COLO829 (cell line): ENCODE measurements at places on chromosomes 5 and 9.

- no peak for DNase-seq
Measured at GRCh38 chr5:128796506-128796905, 168.8 kb upstream of the SLC27A6 start.

- DNase-seq: no peak
Measured at GRCh38 chr9:76756268-76756640, 8.0 kb upstream of the PCA3 start.

DNA sequence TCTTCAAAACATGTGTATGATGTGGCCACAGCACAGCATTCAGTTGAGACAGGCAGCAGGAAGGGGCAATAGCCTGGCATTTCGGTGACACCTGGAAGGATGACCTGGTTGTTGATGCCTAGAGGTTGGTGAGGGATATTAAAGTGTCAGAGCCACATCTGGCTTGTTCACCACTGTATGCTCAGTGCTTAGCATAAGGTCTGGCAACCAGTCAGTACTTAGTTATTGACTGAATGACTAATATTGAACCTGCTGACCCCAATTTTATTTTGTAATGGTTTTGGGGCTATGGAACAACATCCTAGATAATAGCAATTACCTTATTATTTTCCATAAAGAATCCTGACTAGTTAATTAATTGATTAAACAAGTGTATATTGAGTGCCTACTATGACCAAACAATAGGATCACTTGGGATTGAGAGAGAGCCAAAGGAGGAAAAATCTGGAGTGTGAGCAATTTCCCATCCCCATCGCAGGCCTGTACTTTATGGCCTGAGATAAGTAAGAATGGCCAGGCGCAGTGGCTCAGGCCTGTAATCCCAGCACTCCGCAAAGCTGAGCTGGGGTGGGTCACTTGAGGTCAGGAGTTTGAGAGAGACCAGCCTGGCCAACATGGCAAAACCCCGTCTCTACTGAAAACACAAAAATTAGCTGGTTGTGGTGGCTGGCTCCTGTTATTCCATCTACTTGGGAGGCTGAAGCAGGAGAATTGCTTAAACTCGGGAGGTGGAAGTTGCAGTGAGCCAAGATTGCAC, 85.4 kb upstream of the PLPP1 start:
- no peak for DNase-seq

DNA sequence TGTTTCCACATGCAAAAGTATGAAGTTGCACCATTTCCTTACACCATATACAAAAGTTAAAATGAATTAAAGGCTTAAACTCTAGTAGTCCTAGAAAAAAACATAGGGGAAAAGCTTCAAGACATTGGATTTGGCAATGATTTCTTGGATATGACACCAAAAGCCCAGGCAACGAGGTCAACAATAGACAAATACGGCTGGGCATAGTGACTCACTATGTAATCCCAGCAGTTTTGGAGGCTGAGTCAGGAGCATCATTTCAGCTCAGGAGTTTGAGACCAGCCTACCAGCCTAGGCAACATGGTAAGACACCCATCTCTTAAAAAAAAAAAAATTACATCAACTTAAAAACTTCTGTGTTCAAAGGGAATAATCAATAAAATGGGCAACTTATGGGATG, 30.9 kb upstream of the SREK1 start:
- no peak for DNase-seq

DNA sequence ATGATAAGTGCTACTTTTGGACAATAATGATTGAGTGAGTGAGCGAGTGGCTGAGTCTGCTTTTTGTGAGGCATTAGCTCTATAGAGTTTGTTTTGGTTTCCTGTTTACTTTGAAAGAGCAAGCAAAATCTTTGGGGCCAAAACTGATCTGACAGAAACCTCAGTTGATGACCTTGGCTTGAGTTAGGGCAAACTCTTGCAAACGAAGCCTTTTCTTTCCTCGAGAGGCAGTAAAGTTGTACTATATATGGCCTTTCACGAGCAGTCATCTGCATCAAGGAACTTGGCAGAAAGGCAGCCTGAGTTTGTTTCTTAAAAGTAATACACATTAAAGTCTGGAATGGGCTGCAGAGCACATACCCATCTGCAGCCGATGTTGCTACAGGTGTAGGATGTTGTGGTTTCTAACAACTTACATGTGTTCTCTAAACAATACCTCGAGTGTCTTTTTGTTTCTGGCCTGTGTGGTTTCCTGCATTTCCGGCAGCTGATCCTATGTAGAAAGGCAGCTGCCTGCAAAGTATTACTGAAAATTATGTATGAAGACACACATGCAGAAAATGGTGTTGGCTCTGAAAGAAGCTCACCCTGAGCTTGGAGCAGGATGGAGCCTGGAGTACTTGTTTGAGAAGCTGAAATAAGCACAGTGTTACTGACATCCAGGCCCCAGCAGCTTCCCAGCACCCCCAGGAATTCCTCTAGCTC, 60.8 kb downstream of the FOXD1 start:
- DNase-seq: no peak

GRCh38 chr5:855771-856530, 5.2 kb upstream of the ZDHHC11 start:
- no peak for DNase-seq

DNA sequence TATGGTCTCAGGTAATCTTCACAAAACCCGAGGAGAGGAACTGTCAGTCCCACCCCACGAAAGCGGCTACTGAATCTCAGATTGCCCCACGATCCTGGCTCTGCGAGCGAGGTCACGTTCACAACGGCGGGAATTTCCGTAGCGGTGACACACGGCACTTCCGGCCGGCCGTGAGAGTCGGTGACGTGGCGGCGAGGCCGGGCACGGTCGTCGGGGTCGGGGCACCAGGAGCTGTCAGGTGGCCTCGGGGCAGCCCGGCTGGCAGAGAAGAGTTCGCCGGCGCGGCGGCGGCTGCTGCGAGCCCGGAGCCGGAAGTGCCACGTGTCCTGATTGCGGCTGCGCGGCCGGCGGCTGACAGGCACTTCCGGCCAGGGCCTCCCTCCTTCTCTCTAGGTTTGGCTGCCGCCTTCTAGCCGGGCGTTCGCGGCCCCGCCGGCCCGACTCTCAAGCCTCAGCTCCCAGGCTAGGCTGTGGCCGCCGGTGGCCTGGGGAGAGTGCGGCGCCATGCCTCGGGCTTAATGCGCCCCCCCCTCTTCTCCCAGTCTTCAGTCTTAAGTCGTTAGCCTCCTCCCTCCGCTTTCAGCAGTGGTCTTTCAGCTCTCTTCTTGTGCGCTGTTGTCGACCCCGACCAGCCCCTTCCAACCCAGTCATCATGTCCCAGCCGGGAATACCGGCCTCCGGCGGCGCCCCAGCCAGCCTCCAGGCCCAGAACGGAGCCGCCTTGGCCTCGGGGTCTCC, at the start of gene SEC24A:
SEC24A (plus strand) TSS at position 361 of the 738 bp plus-strand sequence; CDS start at position 653, 292 bp downstream.
- peak; percentile 79 for DNase-seq
